ENCODE measurements at places on chromosomes 16 and 17.

GRCh38 chr16:27346819-27347218, 33.0 kb downstream of the IL4R start:
- DNase-seq: no peak

DNA sequence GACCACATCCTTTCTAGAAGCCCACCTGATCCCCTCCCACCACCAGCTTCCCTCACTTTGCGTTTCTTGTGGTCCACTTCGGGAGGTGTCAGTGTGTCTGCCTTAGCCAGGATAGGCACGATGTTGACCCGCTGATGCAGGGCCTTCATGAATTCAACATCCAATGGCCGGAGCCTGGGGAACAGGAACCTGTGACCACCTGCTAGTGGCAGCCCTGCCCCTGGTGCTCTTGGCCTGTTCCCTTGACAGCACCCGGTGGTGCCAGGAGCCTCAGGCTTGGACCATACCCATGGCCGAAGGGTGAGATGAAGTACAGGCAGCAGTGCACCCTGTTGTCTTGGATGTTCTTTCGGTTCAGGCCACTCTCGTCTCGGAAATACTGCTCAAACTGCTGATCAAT, 7.2 kb upstream of the MTMR4 start:
- DNase-seq: no peak

DNA sequence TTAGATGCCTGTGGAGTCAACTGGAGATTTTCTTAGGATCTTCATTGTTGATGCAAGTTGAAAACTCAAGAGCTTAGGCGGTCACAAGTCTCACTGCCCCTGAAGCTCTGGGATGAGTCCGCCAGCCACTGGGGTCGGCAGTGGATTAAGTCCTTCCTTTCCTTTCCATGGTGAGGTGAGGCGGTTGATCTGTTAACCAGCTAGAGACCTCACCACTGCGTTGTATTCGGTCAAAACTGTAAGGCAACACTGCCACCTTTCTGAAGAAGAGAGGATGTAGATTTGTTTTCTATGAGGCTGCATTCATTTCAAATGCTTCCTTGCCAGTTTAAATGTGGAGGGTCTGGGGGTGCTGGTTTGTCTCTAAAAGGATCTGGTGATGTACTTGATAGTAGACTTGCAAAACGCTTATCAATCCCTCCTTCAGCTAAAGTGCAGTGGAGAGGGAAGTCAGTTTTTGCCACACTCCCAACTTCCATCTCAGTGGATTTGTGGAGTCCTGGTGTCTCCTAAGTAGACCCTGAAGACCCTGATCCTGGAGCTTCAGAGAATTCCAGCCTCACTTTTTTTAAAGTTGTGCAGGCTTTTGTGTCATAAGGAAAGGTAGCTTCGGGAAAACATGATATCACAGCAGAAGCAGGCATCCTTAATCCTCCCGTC, 1.7 kb downstream of the MYOCD start:
- DNase-seq: no peak

DNA sequence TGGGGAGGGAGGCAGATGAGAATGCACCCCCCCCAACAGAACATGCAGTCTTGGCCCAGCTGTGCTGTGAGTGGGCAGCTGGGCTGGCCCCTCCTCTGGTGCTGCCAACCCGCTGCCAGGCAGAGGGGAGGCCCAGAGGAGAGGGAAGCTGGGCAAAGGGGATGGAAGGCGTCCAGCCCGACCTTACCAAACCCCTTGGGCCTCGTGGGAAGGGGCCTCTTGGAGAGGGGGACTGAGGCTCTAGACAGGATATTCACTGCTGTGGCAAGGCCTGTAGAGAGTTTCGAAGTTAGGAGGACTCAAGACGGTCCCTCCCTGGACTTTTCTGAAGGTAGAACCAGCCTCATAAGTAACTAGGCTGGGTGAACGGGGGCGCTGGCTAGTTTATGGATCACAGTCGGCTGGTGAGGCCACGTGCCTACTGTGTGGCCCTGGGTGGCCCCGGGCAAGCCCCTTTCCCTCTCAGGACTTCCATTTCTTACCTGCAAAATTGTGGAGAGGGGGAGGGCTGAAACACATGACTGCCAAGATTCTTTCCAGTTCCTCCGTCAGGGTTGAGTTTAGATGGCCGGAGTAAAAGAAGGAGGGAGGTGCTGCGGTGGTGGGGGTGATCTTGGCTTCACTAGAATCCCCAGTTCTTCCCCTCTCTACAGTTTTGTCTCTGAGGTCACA, 857 bp upstream of the STAT5A start:
- no peak for DNase-seq

DNA sequence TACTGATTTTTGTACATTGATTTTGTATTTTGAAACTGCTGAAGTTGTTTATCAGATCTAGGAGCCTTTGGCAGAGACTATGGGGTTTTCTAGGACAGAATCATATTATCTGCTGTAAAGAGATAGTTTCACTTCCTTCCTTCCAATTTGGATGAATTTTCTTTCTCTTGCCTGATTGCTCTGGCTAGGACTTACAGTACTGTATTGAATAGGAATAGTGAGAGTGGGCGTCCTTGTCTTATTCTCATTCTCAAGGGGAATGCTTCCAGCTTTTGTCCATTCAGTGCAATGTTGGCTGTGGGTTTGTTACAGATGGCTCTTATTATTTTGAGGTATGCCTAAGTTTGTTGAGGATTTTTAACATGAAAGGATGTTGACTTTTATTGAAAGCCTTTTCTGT, 290.1 kb downstream of the MAP2K4 start:
- no peak for DNase-seq

GRCh38 chr16:2955438-2955778, 8.7 kb upstream of the KREMEN2 start:
- no peak for DNase-seq

DNA sequence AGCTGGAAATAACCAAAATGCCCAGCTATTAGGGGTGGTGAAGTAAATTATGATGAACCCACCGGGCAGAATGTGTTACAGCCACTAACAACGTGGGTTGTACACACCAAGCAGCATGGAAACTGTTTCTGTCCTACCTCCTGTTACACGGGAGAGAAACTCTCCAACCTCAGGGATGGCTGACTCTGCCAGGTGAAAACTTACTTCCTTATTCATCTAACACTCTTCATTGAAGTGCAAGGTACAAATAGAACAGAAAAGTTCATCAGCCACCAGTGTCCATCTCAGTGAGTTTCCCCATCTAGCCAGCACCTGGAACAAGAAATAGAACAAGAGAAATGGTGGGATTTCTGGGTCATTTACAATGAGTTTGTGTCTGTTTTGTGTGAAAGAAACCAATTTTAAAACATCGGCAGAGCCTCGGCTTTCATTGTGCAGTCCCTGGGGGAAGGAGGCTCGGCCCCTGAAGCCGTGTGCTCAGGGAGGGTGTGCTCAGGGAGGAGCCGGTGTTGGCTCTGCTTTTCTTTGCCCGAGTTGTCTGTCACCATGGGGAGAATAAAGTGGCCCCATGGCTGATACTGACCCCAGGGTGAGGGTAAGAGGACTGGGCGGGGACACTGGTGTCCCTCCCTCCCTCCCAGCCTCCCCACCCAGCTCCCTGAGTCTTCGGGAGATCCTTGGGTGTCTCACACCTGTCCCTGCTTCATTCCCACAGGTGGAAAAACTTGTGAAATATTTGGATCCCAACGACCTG, 39.8 kb downstream of the RAB11FIP4 start:
- DNase-seq: no peak

GRCh38 chr16:56057151-56057550, 134.1 kb upstream of the GNAO1 start:
- no peak for DNase-seq

DNA sequence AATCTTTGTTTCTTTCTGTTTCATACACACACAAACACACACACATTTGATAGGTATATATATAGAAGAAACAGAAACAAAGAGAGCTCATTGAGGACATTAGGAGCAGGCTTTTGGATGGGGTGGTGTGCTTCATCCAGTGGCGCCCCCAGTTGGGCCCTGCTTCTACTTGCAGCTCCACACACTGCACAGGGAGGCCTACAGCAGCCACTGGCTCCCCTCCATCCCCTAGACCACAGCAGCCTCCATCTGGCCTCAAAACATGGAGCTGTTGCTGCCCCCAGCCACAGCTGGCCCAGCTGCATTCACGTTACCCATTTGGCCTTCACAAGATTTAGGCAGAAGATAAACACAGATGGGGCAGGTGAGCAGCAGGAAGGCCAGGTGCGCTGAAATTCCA, 33.1 kb upstream of the NF1 start:
- no peak for DNase-seq

GRCh38 chr17:42687707-42688320, 5.5 kb downstream of the CNTNAP1 start:
- DNase-seq: no peak

DNA sequence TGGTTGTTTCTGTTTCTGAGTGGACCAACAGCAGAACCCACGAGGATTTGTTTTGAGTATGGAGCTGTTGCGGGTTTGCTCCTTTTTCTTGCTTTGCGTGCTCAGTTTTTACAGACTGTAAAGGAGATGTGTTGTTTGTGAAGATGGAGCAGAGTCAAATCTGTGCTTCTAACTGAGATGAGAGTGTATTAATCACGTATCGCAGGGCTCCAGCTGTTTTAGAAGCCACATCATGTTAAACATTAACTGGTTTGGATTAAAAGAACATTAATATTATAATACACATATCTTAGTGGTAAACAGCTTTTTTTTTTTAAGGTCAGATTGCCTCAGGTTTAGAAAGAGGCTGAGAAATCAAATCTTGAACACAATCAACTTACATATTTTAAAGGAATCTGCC, 69.4 kb downstream of the YPEL2 start:
- no peak for DNase-seq

- DNase-seq: peak; percentile 88
Measured at GRCh38 chr17:75012346-75013091, at the start of gene MRPL58. Gene MRPL58 (plus strand): TSS chr17:75012670. CDS start chr17:75012687, 17 bp downstream.

DNA sequence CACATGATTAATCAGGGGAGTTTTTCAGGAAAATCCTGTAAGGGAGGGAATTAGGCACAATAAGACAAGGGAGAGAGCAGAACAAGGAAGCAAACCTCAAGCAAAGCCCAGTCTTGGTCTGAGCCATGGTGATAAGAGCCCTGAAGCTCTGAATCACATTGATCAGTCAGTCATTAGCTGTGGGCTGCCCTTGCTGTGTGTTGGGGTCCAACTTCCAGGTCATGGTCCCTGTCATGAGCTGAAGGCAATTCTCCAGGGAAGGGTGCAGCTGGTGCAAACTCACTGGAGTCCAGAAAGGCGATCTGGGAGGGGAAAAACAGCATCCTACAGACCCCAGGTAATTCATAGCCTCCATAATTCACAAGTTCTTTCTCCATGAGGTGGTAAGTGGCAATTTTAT, 89.9 kb downstream of the CYLD start:
- DNase-seq: no peak

GRCh38 chr17:9615486-9615885, 29.8 kb upstream of the USP43 start:
- no peak for DNase-seq

- DNase-seq: no peak
Measured at GRCh38 chr16:81846105-81846504, 67.0 kb downstream of the PLCG2 start.

DNA sequence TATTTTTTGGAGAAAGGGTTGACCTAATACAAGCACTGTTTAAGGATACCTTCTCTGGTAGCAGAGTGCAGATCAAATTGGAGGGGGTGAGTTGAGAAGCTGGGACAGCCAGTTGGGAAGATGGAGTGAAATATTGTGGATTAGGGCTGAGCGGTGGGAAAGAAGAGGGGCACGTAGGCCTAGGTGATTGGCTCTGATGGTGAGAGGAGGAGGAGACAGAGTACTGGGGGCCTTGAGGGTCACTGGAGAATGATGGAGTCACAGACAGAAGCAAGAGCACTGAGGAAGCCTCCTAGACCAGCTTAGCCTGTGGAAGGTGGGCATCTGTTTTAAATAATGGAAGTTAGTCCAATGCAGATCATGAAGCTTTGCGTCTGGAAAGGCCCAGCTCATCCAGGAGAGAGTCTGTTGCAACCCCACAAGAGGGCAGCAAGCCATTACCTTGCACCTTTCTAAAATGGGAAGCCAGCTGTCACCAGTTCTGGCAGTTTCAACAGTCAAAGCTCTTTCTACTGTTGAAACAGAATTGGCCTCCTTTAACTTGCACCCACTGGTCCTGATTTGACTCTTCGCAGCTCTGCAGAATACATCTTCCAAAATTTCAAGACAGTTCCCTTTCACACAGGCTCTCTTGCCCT, 11.8 kb downstream of the SLC9A5 start:
- DNase-seq: peak; percentile 31

DNA sequence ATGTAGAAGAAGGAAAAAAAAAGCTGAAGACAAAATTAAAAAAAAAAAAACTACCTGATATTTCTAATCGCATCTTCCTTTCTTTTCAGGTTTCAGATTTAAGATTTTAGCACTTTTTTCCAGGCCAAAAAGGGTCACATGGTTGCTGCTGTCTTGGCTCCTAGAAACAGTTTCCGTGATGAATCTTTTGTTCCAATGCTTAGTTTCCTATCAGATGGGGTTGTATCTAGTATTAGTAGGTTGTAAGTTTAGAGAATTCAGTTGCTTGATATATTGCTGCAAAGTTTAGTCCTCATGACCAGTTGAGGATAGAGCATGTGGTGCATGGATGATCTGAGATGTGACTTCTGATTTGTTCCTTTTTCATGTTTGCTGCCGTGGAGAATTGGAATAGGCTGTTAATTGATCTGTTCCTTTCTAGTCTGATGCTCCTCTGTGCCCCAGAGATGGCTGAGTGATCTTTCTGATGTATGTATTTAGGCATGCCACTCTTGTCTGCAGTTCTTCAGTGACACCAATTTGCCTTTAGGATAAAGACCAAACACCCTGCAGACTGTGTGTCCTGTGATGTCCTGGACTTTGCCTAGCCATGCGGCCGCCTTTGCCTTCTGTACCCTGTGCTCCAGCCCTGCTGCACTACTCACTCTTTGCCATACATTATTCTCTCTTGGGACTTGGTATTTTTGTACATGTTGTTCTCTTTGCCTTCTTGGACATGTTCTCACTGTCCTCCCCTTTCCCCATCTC, 94.0 kb downstream of the MRTFB start:
- no peak for DNase-seq

- no peak for DNase-seq
Measured at GRCh38 chr17:28892024-28892423, 5.5 kb downstream of the FLOT2 start.

GRCh38 chr17:32927201-32927723, 691 bp upstream of the TMEM98 start:
- DNase-seq: no peak
